ENCODE measurements at places on chromosomes 6 and 20. TPM values are rescaled to one million over a fixed set of nuclear protein-coding genes. Genes with fewer than 3 reads are reported as not detected.

- DNase-seq: no peak
These were observed 468.7 kb downstream of the FRK start for GRCh38 chr6:115592025-115592424.

Gene ALDH5A1
- 0.44 TPM for total RNA-seq

DNA sequence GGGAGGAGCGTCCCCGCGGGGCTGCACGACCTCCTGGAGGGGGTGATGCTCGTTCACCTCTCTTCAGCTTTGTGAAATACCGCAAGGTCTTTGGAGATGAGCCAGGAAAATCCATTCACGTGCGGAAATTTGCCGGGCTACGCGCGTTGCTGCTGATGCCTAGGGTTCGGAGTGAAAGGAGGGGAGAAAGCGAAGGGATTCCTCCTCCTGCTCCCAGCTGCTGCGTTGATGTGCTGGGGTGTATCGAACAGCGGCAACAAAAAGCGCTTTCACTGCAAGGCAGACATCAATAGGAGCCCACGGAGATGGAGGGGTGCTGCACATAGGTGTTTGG, 391 bp upstream of the B3GAT2 start:
- peak; percentile 34 for DNase-seq

DNA sequence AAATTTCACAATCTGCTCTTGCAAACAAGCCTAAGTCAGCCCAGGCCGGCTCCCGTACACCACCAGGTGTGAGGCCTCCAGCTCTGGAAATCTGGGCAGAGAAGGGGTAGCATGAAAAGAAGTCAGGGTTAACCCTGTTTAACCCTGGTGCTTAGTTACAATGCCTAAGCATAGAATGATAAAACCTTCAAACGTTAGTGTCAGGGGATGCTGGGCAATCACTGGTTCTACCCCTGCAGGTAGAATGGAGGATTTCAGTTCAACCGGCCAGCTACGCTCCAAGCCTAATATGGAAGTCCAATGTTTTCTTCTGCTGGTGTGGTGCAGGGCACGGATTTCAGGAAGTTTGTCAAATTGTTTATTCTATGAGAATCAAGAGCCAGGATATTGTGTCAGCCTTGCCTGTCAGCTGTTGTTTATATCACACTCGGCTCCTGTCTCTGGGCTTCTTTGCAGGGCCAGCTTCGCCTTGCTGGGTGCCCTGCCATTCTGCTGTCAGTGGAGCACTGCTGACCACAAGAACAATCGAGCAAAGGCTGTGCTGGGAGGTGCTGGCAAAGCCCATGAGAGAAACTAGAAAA, 20.2 kb upstream of the CD93 start:
- DNase-seq: peak; percentile 92

DNA sequence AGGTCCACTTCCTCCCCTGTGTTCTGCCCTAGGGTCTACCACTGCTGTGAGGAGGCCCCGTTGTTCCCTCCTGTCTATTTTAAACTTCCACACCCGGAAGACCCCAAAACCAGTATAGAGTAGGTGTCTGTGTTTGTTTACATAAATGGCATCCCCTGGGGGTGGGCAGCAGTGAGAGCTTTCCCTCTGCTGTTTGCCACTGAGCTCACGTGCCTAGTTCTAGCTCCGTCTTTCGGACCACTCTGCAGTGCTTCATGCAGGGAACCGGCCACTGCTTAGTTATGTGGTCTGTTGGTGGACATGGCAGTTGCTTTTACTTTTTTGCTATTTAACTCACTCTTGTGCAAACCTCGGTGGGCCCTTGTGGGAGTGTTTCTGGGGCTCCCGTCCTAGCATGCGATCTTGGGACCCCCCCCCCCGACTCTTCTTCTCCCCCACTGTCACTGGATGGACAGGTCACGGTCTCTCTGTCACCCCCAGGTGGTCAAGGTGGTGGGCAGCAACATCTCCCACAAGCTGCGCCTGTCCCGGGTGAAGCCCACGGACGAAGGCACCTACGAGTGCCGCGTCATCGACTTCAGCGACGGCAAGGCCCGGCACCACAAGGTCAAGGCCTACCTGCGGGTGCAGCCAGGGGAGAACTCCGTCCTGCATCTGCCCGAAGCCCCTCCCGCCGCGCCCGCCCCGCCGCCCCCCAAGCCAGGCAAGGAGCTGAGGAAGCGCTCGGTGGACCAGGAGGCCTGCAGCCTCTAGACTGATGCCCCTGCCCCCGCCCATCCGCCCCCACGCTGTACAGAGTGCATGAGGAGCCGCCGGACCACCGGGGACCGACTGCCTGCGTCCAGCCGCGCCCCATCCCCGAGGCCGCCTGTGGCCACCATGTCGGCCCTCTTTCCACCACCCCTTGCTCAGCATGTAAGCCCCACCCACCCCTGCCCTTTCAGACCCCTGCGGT, 40.9 kb downstream of the VSTM2L start:
- no peak for DNase-seq

Measured in lung microvascular endothelial cell (primary cell).